Effector memory CD4-positive, alpha-beta T cell (primary cell): ENCODE measurements at places on chromosomes 11 and 22.

DNA sequence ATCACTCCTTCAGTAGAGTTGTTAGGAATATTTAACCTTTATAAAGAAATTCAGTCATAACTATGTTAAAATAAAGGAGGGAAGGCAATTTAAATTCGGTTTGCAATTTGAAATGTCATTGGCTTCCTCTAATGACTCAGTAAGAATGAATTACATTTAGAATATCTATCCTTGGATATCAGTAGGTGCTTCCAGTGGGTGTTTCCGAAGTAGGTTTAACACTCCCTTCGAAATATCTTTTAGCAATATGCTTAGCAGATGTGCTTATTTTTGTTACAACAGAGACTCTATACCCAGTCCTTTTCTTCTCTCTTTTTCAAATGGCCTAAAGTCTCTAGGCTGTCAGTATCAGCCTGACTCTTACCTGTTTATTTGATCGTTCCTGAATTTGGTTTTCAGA lies 103.7 kb upstream of the RASSF10 start:
- no peak for DNase-seq

DNA sequence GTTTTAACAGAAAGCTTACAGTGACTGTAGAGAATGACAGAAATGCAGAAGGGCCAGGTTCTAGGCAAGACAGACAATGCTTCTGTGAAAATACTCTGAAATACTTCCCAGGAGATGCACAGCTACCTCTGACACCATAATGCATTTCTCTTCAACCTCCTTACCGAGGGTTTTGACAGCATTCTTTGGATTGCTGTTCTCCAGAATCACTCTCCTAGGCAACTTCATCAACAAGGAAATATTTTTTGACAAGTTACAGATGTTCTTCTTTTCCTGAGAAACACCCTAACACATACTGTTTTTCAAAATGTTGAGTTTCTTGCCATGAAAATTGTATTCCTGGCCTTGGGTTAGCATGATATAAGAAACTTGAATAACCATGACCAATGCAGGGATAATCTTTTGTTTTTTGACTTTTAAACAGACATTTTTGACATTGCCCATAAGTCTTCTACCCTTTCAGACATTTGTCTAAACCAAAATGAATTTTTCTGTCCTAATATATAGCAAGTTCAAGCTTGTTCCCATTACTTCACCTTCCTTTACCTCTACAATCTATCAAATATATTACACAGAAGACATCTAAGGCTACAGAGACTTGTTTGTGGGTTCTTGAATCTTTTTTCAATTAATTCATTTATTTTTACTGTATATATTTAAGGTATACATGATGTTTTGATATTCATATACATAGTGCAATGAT lies 108.1 kb downstream of the CCDC34 start:
- no peak for DNase-seq

- no peak for DNase-seq
These were observed 96.2 kb upstream of the MTMR2 start for GRCh38 chr11:96019810-96020747.

DNA sequence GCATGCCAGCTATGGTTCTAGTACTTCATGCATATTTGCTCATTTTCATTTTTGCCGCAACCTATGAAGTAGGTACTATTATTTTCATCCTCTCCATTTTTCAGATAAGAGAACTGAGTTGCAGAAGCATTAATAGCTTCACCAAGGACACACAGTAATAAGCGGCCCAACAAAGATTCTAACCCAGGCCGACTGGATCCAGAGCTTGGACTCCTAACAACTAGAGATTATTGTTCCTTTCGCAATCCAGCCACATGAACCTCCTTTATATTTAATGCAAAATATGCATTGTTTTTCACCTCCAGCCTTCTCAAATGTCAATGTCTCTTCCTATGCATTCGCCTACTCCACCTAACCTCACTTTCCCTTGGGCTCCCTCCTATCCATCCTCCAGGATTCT lies 148.3 kb downstream of the CCDC34 start:
- DNase-seq: no peak

- peak; percentile 62 for DNase-seq
These were observed 9.0 kb downstream of the FAM118A start for GRCh38 chr22:45318558-45319323.

DNA sequence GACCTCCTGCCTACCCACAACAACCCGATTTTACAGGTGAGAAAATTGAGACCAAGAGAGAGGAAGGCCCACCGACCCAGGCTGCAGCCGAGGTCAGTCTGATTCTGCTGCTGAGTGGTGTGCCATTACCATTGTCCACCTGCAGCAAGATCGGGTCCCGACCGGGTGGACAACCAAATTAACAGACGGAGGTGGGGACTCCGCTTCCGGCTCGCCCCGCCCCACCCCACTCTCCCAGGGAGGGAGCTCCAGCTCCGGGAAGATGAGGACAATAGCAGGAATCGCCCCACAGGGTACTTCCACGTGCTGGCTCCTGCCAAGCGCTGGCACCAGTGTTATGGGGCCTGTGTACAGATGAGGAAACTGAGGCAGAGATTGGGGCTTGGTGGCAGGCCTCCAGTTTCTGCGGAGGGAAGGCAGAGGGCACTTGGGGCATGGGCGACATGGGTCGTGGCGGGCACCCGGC lies 425 bp upstream of the KDELR3 start:
- no peak for DNase-seq

GRCh38 chr22:17774206-17774925 lies at the start of gene BID:
Gene BID (minus strand): TSS chr22:17774469. CDS start chr22:17750116, 24,353 bp downstream.
- DNase-seq: peak; percentile 36

GRCh38 chr11:5277807-5278382 lies 8.2 kb upstream of the HBE1 start:
- no peak for DNase-seq

GRCh38 chr11:129286813-129287212 lies 88.8 kb upstream of the BARX2 start:
- no peak for DNase-seq

DNA sequence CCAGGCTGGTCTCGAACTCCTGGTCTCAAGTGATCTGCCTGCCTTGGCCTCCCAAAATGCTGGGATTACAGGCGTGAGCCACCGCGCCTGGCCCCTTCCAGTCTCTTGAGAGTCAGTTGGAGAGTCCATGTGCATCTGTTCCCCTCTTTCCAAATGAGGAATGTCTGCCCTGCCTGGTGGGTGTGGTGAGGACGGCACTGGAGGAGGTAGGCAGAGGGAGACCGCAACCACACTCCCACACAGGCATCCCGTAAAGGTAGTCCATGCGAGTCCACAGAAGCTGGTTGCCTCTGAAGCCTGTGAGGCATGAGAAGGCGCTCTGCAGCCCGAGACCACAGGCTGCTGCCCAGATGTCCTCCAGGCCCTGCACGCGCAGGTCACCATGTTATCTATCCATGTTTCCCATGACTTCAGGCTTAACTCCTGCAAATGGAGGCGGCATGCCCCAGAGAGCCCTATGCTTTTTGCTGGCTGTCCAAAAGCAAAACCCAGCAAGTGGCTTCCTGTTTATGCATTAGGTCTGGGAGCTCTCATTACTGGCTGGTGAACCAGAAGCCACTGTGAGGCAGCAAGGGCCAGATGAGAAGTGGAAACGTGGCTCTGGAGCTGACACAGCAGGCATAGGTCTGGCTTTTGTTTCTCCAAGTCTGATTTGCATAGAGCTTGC lies 43.4 kb downstream of the GRIK4 start:
- no peak for DNase-seq

- no peak for DNase-seq
These were observed 3.8 kb upstream of the PPFIBP2 start for GRCh38 chr11:7509966-7510365.

DNA sequence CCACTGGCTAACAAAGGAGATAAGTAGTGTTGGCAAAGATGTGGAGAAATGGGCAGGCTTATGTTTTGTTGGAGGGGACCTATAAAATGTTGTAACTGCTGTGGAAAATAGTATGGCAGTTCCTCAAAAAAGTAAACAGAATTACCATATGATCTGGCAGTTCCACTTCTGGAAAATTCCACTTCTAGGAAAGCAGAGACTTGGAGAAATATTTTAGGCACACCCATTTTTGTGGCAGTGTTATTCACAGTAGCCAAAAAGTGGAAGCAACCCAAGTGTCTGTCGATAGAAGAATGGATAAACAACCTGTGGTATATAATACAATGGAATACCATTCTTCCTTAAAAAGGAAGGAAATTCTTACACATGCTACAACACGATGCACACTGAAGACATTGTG lies 57.0 kb upstream of the ADORA2A start:
- DNase-seq: no peak

GRCh38 chr11:69666261-69666660 lies 8.9 kb downstream of the LTO1 start:
- DNase-seq: no peak

- DNase-seq: no peak
These were observed 23.2 kb downstream of the GAL start for GRCh38 chr11:68707527-68707926.

- DNase-seq: no peak
These were observed 66.0 kb upstream of the PPARA start for GRCh38 chr22:46084376-46084775.

- no peak for DNase-seq
These were observed 12.7 kb downstream of the CCDC73 start for GRCh38 chr11:32781721-32782120.

DNA sequence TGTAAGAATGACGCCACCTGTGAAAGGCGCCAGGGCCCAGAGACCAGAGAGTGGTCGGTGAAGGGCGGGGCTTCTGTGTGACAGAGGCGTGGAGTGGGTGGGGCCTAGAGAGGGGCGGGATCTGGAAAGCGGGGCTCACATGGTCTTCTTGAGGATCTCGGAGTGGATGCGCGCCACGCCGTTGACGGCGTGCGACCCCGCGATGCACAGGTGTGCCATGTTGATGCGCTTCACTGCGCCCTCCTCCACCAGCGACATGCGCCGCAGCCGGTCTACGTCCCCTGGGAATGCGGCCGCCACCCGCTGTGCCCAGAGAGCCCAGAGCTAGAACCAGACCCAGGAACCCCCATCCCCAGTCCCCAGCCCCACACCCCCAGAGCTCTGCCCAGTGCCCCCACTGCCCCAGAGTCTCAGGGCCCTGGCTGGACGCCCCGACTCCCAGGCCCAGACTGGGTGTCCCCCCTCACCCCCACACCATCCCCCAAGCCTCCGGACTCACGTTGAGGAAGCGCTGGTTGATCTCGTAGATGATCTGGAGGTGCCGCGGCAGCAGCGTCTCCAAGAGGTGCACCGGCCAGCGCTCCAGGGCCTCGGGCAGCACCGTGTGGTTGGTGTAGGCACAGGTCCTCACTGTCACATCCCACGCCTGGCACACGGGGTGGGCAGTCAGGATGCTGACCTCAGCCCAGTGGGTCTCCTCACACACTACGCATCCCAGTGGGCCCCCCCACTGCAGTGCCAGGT lies 6.2 kb downstream of the PYGM start:
- DNase-seq: no peak

DNA sequence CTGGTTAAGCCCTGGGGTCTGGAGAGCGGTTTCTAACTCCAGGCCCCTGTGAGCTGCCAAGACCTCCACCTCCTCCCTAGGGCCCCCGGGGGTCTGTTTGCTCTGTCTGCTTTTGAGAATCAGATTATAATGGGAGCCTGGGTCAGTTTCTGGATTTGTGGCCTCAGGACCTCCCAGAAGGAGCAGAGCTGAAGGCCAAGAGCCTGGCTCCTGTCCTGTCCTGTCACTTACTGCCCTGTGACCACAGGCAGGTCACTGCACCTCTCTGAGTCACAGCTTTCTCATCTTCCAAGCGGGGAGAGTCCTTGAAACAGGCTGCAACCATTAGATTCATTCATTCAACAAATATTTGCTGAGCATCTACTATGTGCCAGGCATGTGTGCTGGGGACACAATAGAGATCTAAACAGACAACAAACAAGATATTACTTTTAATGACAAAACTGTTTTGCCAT lies 87.3 kb upstream of the FGF3 start:
- DNase-seq: no peak

GRCh38 chr22:32199961-32200360 lies 4.9 kb downstream of the RFPL2 start:
- DNase-seq: no peak

DNA sequence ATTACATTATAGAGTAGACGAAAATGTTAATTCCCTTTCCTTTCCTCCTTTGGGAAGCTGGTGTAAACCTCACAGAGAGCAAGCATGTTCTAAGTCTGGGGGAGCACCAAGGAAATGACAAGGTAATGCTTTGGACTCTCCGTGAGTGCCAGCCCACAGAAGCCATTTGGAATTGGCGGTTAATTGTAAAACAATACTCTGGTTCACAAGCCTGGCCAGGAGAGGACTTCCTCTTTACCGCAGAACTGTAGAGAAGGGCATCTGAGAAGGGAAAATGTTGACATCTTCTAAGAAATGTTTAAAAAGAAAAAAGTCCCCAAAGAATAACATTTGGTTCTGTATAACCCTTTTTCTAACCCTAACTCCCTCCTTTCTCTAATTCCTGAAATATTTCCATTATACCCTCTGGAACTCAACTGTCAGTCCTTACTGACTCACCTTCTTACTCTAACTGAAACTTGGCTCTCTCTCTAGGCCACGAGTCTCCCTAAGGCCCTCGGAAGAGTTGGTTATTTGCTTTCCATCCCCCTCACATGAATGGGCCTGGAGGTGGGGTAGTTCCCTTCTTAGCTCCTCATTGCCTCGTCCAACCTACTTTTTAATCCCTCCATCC lies 379.8 kb downstream of the SOX6 start:
- DNase-seq: no peak

GRCh38 chr11:57637626-57638004 lies 12.1 kb downstream of the YPEL4 start:
- no peak for DNase-seq

DNA sequence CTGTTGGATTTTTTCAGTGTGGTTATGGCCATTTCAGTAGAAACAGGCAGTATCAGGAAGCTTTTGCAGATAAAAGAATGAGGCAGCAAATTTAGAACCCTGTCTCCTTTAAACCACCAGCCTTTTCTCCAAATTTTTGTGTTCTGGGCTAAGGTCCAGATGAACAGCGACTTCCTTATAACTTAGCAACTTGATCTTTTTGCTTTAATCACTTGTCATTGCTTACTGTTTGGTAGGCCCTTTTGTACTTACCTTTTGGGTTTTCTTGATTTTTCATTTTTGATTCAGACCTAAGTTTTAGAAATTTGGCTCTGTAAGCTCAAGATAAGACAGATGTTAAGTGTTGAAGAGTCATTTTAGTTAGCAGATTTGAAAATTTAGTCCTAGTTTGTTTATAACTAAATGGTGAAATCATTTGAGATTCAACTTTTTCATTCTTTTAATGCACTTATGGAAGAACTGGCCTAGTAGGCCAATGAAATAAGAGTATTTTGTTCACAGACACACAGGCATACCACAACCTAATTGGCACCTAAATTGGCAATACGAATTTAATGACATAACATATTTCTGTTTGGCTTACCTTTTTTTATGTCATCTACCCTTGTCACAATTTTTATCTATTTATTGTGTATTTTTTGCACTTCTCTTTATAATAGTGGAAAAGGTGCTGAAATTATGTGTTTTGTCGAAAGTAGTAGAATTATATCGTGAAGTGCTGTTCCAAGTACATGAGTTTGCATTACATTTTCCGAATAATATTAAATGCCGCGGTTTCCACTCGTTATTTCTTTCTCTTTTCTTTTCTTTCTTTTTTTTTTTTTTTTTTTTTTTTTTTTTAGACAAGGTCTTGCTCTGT lies 2.1 kb downstream of the RTN3 start:
- DNase-seq: no peak

- DNase-seq: no peak
These were observed 13.2 kb downstream of the SLC25A18 start for GRCh38 chr22:17576470-17576869.
